Hippocampal formation (tissue), 2 donors: ENCODE measurements at places on chromosomes 5 and 9.
A peak's percentile ranks its signal among the peaks of the same experiment; 100 is the strongest.

GRCh38 chr5:107499776-107500175 is 171.0 kb downstream of the EFNA5 start:
- no peak for DNase-seq

DNA sequence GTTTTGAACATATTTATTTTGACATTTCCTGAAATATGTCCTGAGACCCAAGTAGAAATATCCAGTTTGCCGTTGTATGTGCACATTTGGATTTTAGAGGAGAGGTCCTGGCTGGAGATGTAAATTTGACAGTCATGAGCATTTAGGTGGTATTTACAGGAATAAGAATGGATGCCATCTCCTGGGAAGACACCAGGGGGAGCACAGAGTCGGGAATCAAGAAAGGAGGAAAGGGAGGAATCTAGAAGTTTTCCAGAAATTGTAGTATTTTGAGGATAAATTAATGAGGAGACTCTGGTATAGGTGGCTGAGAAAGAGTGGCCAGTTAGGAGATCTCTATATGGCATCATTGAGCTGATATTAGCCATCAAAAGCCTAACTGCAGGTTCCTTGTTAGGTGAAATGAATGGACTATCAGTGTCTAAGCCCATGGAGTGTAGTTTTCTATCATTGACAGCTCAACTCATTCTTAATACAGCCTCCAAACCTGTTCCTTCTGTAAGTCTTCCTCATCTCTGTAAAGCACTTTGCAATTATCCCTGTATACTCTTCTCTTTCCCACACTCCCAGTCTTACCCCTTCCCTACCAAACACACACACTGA is 7.2 kb downstream of the GAPT start:
- peak; percentile 42 for DNase-seq

GRCh38 chr5:4130819-4131218 is 535.2 kb downstream of the IRX1 start:
- DNase-seq, result no peak

- no peak for DNase-seq
Observed at GRCh38 chr9:19495186-19496028, 86.6 kb downstream of the ACER2 start.

- DNase-seq, result no peak
Observed at GRCh38 chr5:154494036-154494435, 16.0 kb upstream of the HAND1 start.

- DNase-seq, result no peak
Observed at GRCh38 chr5:219991-220390, 1.9 kb downstream of the SDHA start.

DNA sequence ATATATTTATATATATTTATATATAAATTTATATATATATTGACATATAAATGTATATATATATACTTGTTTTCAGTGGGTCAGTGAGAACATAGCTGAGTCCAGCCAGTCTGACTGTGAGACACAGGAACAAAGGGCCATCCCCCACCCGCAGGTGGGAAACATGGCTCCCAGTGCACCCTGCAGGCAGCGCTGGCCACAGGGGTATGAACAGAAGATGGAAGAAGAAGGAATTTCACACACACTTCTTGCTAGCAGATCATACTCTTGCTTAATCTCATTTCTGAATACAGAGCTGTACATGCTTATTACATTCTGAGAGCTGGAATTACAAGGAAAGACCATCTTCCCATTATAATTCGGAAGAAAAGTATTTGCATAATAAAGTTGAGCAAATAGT is 595.4 kb downstream of the IRX1 start:
- DNase-seq, result no peak

DNA sequence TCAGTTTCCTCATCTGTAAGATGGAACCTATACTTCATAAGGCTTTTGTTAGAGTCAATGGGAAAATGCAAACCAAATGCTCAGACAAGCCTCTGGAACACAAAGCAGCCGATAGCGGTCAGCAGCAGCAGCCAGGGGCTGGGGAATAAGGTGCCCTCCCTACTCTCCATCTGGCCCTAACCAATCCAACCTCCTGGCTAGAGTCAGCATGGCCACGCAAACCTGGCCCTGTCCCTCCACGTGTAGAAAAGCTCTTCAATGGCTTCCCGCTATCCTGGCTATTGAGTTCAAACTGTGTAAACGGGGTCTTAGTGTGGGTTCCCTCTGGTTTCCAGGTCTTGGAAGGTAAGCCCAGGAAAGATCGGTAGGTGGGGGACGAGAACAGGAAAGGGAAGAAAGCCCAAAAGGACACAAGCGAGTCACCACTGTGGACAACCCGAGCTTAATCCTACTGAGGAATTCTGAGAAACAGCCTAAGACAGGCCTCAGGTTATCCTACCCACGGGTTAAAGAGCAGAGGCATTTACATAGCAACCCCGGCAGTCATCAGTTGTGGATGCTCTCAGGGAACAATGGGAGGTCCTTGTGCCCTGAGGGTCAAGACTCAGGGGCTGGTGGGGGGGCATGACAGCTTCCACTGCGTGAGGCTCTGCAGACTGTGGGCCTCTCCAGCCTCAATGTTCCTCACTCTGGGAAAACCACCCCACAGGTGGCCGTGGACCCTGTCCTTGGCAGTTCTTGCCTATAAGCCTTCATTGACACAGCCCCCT is 30.9 kb downstream of the FABP6 start:
- no peak for DNase-seq

DNA sequence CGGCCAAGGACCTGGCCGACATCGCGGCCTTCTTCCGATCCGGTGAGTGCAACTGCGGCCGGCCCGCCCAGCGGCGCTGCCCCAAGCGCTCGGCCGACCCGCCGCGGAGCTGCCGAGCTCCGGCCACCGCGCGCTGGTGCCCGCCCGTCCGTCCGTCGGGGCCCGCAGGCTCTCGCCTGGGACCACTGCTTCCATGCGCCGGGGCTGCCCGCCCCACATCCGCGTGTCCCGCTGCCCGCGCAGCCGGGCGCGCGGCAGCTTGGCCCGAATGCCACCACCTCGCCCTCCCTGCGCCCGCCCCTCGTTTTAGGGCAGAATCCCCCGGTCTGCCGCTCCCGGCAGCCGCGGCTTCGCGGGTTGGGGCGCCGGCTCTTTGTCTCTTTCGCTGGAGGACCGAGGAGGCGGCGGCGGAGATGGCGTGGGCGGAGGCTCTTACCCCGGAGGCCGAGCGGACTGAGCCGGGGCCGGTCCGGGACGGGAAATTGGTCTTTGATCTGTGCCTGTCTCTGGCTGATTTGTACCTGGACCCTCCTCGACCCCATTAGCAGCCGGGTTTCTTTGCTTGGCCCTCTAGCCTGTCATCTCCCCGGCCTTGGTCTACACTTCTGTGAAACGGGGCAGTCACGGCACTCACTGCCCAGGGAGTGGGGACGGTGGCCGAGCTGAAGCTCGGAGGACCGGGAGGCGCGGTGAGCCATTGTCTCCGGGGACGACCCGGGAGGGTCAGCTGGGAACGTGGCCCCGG is 871 bp downstream of the TRIO start:
- no peak for DNase-seq

DNA sequence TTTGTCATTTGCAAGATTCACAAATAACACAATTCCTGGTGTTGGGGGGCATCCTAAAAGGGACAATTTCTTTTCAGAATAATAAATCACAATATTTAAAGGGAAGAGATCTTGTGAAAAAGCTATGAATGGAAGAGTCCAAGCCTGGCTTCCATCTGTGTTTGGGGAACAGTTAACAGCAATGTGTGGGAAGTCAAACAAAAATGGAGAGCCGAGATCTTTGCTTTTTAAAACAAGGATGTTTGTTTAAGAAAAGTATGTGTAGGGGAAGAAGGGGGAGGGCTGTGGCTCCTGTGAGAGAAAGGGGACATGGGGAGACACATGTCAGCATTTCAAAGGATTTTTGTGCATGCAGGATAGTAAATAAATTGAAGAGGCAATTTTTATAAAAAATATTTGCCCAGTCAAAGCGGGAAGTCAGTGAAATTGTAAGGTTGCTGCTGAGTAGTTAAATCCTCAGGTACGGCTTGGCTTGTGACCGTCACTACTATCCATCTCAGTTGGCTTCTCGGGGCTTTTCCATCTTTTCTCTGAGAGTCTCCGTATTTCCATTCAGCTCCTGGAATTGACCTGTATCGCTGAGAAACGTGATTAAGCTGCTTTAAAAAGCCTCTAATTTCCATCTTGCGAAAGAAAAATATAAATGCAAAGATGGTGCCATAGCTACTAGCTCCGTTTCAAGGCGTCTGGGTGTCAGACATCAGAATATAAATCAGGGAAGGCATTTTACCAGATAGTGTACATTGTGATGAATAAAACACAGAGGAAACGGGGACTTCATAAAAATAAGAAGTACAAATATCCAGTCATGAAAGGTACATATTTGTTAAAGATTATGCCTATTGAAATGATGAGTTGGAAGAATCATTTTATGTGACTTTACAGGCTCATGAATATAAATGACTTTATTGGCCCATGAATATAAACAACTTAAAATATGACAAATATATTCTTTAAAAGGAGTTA is 52.9 kb upstream of the VCAN start:
- DNase-seq, result no peak

- no peak for DNase-seq
Observed at GRCh38 chr5:39400713-39401578, 23.8 kb downstream of the DAB2 start.

GRCh38 chr9:115126404-115126803 is 8.4 kb upstream of the TNC start:
- no peak for DNase-seq

DNA sequence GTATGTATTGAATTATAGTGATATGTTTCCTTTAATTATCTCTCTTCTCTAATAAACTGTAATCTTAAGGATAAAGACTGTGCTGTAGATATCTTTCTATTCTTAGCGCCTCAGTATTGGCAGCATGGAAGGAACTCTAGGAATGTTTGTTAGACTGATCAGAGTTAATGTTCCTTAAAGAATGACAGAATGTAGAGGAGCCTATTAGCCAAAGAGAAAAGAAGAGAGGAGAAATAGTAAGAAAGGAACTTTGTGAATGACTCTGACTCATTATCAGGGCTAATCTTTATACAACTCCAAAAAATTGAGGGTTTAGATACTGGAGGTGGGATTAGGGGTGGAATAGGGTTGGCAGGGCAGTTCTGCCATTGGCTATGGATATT is 59.0 kb upstream of the NUDT12 start:
- DNase-seq, result no peak

DNA sequence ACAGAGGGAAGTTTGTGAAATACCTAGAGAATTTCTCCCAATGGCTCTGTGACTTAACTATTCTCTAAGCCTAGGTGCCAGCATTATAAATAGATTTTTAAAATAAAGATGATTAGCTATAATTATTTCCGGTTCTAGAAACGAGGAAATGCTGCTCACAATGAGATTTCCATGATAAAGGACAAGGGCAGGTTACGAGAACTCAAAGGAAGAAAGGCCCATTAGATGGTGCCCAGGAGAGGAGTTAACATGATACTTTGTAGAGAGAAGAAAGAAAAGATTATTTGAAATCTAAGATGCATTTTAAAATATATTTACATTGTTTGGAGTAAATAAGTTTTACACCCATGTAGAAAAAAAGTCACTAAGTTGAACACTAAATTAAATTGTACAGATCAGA is 538.3 kb upstream of the PTGER4 start:
- no peak for DNase-seq

DNA sequence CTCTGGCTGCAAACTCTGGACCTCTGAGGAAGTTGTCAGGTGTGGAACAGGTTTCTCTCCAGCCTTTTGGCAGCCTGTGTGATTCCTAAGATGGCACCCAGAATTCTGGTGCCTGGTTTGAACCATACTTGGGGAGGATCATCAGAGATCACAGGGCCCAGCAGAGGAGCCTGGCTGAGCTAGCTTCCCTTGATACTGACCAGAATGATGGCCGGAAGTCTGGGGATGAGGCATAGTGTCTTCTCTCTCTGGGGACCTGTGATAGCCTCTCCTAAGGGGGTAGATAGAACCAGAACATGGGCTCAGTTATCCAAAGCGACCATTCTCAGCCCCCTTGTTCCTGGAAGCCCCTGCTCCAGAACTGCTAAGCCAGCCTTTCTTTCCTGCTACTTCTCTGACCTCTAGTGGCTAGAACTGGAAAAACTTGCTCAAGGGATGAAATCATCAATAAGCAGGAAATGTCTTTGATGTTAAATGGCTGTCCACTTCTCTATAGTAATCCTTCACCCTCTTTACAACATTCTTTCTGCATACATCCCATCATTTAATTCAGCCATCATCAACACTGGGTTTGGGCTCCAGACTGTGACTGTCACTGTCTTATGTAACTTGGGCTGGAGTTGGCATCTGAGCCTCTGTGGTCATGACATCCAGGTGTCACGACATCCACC is 55.1 kb downstream of the C9orf152 start:
- no peak for DNase-seq

GRCh38 chr5:178533136-178533535 is 57.1 kb downstream of the COL23A1 start:
- no peak for DNase-seq

DNA sequence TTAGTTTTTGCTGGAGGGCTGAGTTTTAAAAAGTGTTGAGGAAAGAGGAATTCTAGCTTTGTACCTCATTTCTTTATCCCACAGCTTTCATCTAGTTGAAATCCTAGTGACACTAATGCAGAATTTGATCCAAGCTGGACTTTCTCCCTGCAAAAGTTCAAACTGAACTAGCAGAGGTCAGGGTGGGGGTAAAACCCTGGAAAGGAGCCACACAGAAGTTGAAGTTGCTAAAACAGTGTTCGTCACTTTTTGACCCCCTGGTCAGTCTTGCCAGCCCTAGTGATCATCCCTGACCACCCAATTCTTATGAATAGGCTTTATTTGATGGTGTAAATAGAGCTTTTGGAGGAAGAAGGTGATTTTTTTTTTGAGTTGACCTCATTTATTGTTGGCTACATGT is 390.4 kb downstream of the TMEM38B start:
- DNase-seq, result no peak

- DNase-seq, result no peak
Observed at GRCh38 chr9:134293611-134294152, 32.6 kb upstream of the RXRA start.

DNA sequence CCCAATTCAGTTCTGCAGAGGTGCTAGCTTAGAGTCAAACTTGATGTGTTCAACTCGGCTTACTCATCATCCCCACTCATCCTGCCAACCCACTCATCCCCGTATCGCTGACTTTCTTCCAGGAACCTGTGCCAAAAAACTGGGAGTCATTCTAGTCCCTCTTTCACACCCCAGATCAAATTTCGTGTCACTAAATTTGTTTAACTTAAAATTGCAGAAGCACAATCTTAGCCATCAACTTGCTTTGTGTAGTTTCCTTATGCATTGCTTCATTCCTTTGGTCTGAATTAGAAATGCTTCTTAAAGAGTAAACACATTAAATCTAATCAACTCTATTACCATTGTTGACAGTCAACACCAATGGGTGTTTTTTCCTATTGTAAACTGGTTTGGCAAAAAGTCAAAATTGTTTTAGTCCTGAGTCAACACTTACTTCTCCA is 162.4 kb downstream of the TTC39B start:
- DNase-seq, result no peak

DNA sequence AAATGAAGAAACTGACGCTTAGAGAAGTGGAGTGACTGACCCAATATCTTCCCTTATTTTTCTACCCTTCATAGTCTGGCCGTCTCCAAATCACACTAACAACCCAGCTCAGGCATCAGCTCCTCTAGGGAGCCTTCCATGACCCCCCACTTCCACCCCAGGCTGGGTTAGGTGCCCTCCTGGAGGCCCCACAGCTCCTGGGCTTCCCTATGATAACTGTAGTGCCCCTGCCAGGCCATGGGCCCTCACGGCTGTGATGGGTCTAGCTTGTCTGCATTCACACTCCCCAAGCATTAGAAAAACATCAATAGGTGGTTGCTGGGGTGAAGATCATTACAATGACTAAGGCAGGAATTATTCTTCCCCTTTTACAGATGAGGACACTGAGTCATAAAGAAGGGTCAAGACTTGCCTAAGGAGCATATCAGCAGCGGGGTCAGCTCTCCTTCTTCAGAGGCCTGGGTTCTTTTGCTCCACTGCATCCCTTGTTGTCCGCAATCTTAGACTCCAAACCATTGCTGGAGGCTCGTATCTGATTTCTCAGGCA is 7.3 kb downstream of the CORO2A start:
- no peak for DNase-seq
